Activated CD4-positive, CD25-positive, alpha-beta regulatory T cell treated with anti-CD3 and anti-CD28 coated beads, Interleukin-2, amount 50 U/mL, for 16 hours (primary cell): ENCODE measurements at places on chromosomes 3 and 15.

GRCh38 chr3:116929505-116930222 lies 220.1 kb downstream of the TUSC7 start:
- DNase-seq, result no peak

- no peak for DNase-seq
These were observed 41.9 kb upstream of the ABHD10 start for GRCh38 chr3:111936967-111937366.

- DNase-seq, result no peak
These were observed 88.2 kb upstream of the POMGNT2 start for GRCh38 chr3:43194069-43194468.

DNA sequence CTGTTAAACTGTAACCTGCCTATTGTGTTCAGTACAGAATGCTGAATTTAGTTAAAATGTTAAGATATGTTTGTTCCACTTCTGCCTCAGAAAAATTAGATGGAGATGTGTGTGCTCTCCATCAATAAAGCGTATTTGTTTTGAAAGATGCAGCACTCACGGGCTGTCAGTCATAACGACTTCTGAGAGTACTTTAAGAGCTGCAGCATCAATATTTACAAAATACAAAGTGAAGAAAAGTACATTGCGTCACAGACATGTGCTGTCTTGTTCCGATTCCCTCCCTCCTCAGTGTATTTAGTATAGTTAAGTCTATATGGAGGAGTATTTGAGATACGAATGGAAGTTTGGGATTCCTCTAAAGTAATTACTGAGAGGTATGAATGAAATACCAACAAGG lies 166.6 kb downstream of the BBX start:
- DNase-seq, result no peak

GRCh38 chr3:12663401-12663935 lies 449 bp downstream of the RAF1 start:
- no peak for DNase-seq

- DNase-seq, result no peak
These were observed 53.2 kb downstream of the STAC start for GRCh38 chr3:36433511-36433910.

- no peak for DNase-seq
These were observed 386.6 kb upstream of the THBS1 start for GRCh38 chr15:39194106-39194830.

DNA sequence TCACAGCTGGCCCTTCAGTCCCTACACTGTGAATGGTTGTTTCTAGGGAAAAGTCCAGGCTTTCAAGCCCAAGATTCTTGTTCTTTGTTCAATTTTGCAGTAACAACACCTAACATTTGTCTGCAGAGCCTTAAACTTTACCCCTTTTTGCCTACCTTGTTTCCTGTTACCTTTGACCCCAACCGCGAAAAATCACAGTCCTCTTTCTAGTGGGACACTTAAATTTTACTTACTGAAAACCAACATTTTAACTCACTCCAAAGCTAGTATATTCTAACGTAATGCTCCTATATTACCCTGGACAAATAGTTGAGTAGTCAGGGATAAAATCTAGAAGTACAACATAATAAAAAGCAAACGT lies 649 bp upstream of the PIK3CB start:
- no peak for DNase-seq

DNA sequence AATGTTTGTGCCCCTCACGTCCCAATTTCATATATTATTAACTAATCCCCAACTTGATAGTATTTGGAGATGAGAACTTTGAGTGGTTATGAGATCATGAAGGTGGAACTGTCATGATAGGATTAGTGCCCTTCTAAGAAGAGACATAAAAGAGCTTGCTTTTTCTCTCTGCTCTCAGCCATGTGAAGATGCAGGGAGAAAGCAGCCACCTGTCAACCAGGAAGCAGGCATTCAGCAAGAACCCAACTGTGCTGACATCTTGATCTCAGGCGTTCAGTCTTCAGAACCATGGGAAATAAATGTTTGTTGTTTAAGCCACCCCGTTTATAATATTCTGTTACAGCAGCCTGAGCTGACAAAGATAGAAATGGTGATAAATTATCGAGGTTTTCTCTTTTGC lies 278.7 kb upstream of the KCNMB2 start:
- DNase-seq, result no peak

- no peak for DNase-seq
These were observed 3.4 kb downstream of the TIMP4 start for GRCh38 chr3:12155264-12155663.

GRCh38 chr15:29844290-29844903 lies 22.1 kb upstream of the TJP1 start:
- DNase-seq, result no peak

GRCh38 chr15:85988741-85989140 lies 90.9 kb upstream of the AGBL1 start:
- DNase-seq, result no peak

GRCh38 chr3:61894988-61895935 lies 333.9 kb downstream of the PTPRG start:
- DNase-seq, result no peak

GRCh38 chr15:25171111-25171811 lies 216.5 kb downstream of the SNRPN start:
- no peak for DNase-seq

GRCh38 chr15:78956937-78957336 lies 12.1 kb upstream of the CTSH start:
- no peak for DNase-seq

GRCh38 chr15:51155016-51155580 lies 60.4 kb upstream of the TNFAIP8L3 start:
- DNase-seq, result no peak

- DNase-seq, result no peak
These were observed 129.2 kb upstream of the CBLB start for GRCh38 chr3:105997800-105998526.
